ENCODE measurements at places on chromosomes 5 and 9.

GRCh38 chr5:94849324-94849723 is 230.9 kb downstream of the SLF1 start:
- no peak for DNase-seq

DNA sequence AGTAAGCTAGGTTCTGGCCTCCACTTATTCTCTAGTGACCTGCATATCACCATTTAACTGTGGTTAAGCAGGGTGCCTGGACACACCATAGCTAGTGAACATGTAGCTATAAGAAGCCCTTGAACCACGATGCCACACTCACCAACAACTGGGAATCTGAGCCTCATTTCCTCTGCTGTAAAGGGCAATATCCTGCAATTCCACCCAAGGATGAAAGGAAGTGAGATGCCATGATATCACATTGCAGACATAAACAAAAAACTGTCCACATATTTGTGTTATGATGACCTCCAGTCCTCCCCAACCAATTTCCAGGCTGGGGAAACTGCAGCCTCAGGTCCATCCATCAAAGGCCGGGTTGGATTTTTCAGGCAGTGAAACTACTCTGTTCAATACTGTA is 10.4 kb downstream of the TNIP1 start:
- DNase-seq: no peak

DNA sequence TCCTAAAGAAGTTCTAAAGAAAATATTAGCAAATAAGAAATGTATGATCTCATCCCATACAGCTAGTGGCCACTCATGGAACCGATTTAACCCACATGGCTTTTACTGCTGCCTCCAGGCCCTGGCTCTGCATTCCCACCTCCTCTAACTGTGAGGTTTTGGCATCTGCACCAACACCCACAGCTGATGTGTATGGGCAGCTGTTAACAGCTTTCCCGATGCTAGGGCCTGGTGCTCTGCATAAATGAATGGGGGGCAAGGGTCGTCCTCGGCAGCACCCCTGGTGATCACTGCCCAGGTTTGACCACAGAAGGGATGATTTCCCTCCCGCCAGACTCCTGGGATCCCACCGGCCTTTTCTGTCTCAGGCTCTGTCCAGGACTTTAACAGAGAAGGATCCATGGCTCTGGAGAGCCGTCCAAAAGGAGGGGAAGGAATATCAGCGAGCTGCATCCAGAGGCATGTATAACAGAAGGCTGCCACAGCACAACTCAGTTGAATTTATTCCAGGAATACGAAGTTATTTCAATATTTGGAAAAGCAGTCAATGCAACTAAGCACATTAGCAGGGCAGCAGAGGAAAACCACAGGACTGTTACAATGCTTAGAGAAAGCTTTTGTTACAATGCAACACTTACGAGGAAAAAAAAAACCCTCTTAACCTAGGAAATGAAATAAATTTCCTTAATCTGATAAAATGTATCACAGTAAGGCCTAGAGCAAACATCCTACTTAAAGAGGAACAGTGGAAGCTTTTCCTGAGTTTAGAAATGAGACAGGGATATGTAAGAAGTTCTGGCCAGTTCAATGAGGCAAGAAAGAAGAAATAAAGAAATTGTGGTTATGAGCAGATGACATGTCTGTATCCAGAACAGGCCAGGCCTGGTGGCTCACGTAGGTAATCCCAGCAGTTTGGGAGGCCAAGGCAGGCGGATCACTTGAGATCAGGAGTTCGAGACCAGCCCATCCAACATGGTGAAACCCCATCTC is 63.1 kb downstream of the NACC2 start:
- no peak for DNase-seq

DNA sequence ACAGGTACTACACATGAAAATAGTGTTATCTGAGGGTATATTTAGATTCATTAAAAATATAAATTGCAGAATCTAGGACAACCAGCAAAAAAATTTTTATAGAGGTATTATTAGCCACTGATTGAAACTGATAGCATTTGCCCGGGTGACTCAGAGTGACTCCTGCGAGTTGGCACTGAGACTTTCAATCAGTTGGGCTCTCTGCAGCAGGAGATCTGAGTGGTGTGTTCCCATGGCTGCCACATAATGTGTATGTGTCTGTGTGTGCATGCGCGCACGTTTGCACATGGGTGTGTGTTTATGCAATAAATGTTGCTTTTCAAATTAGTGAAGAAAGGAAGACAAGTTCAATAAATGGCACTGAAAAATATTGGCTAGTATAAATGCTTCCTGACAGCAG is 100.1 kb upstream of the MRPS30 start:
- DNase-seq: no peak

- peak; percentile 7 for DNase-seq
Observed at GRCh38 chr9:72577212-72577753, 55.9 kb downstream of the TMC1 start.

- no peak for DNase-seq
Observed at GRCh38 chr9:6930827-6931226, 173.1 kb downstream of the KDM4C start.

- no peak for DNase-seq
Observed at GRCh38 chr5:169416583-169417196, 115.8 kb upstream of the SLIT3 start.

DNA sequence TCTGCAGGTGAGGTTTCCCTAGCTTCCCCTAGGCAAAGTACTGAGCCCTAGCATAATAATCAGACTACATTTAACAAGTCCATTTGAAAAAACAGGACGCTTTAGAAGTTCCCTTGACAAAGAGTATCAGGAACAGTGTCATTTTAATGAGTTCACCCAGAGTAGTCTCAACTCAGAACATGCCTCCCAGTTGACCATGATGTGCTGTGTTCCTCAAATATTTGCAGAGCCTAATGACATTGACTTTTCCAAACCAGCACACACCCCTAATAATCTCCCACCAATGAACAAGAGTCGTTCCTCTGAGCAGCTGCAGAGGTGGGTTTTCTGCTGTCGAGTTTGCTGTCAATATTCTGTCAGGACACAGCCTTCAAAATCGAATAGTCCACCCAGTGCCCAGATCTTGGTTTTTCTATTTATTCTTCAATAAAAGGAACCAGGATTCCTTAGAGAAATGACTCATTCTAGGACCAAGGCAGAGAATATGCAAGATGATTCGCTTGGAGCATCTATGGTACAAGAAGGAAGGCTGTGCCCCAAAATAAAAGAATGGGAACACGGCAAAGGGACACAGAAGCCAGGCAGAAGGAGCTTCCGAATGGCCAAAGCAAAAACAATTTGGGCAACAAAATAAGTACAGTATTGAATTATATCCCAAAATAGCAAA is 57.6 kb downstream of the OTULIN start:
- DNase-seq: no peak

DNA sequence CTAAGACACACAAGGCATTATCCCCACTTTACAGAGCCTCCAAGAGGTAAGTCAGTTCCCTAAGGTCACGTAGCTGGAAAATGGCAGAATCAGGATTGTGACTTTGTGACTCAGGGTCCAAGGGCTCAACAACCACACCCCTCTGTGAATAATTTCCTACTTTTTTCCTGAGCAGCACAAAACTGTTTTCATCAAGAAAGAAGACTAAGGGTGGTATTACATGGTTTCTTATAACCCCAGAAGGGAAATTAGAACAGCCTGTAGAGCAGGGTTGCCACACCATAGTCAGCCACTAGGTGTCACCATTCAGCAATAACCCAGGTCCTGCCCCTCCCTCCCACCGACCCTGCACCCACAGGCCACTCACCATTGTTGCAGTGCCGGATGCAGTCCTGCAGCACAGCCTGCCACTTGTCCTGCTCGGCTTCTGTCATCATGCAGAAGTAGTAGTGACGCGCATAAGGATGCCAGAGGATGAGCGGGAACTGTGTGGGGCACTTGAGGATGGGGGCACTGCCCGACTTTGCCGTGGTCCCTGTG is 72.1 kb downstream of the LRSAM1 start:
- DNase-seq: no peak

DNA sequence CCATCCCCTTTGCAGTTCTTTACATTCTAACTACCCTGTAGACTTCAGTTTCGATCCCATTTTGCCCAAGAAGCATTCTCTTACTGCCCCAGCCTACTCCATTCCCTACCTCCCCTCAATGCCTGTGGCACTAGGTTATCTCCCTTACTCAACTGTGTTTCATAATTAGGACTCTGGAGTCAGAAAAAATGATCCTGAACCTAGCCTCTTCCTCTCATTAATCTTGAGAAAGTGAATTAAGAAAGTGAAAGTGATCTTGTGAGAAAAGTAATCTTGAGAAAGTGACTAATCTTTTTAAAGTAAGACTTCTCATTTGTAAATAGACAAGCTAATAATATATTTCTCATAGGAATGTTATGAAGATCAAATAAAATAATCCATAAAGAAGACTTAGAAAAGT is 444.0 kb upstream of the TRPC7 start:
- DNase-seq: no peak

DNA sequence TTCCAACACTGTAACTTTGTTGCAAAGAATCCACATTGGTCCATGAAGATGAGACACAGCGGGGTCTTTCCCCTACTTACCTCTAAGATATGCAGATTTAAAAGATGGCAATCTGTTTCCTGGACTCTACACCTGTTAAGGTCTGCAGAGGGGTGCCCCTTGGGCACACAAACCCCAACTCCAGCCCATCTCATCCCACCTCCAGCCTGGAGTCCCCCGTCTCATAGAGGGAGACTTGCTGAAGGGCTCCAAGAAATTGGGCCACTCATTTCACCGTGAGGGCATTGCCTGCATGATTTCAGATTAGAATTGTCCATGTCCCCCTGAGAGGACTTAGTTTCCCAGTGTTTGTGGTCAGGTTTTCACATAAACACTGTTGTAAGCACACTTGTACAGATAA is 365.7 kb downstream of the IRX2 start:
- DNase-seq: no peak

DNA sequence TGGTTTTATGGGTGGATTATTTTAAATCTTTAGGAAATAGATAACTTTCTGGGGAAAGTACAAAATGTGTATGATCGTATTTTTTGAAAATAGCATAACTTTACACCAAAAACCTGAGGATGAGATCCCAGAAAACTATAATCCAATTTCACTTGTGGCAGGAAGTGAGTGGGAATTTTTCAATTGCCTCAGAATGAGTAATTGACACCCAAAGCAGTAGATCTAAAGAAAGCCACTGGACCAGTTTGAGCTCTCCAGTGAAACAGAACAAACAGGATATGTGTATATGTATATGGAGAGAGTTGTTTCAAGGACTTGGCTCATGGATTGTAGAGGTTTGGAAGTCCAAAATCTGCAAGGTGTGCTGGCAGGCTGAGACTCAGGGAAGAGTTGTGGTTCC is 109.2 kb upstream of the SHB start:
- DNase-seq: peak; percentile 64

GRCh38 chr9:98924946-98925820 is 18.5 kb upstream of the COL15A1 start:
- no peak for DNase-seq

DNA sequence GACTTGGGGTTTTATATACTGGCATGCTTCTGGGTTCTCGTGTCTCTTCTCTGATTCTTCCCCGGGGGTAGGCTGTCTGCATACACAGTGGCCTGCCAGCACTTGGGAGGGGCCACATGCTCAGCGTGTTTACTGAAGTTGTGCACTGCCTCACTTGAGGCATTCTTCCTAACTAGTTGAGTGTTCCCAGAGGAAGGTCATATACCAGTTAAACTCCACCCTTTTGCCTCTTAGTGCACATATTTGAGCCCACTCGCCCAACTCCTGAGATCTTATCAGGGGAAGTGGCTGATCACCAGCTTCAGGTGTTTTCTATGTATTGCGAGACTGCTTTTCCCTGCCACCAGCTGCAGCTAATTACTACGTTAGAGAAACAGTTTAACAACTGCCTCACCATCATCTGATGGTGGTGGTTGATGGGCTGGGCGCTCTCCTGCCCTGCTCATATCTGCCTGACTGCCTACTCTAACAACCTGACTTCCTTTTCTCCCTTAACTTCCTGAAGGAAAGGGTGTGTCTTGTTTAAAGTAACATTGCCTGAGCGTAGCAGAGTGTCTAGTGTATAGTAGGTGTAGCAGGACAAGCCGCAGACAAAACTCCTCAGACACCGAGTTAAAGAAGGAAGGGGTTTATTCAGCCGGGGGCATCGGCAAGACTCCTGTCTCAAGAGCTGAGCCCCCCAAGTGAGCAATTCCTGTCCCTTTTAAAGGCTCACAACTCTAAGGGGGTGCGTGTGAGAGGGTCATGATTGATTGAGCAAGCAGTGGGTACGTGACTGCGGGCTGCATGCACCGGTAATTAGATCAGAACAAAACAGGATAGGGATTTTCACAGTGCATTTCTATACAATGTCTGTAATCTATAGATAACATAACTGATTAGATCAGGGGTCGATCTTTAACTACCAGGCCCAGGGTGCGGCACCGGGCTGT is 60.1 kb upstream of the CLINT1 start:
- no peak for DNase-seq

- DNase-seq: no peak
Observed at GRCh38 chr9:68714416-68715180, 9.6 kb downstream of the PIP5K1B start.

- no peak for DNase-seq
Observed at GRCh38 chr5:44001675-44002380, 387.4 kb downstream of the FGF10 start.

DNA sequence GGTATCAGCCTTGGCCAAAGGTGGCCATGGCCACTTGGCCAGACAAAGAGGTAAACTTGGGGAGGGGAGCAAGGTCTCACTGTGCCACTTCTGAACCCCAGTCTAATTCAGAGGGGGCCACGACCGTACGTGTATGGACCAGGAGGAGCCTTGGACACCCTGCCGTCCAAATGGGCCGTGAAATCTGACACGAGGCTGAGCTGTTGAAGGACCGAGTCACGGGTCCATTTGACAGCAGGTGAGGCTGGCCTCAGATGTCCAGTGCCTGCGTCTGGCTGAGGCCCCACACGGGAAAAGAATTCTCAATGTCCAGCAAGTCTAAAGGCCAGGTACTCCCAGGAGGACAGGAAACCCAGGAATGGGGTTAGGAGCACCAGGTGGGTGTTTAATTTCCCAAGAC is 17.7 kb downstream of the CMBL start:
- DNase-seq: no peak

- DNase-seq: no peak
Observed at GRCh38 chr9:91196103-91196950, 165.4 kb downstream of the AUH start.

GRCh38 chr5:96997265-96997859 is 61.5 kb downstream of the LNPEP start:
- DNase-seq: peak; percentile 9

DNA sequence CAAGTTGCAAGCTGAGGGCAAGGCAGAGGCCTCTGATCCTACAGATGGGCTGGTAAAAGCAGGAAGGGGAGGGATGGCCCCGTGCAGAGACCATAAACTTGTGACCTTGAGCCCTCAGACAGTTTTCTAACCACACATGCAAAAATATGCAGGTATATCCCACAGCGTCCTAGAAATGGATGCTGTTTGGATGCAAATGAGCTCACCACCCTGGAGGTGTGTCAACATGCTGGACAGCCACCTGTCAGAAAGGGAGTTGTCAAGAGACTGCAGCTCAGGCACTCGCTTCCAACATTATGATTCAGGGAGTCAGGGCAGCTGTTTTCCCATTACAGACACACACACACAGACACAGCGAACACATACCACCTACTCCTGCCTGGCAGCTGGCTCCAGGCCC is 97.3 kb upstream of the PANK3 start:
- DNase-seq: no peak

- no peak for DNase-seq
Observed at GRCh38 chr5:131536211-131536826, 98.7 kb downstream of the RAPGEF6 start.

Data from DMS153 (cell line).